OCI-LY7 (cell line): ENCODE measurements at places on chromosomes 5 and 9.

- no peak for DNase-seq
These were observed 485.8 kb downstream of the NTRK2 start for GRCh38 chr9:85155352-85155751.

- peak; percentile 37 for DNase-seq
These were observed 611 bp downstream of the CIZ1 start for GRCh38 chr9:128190516-128191405.

DNA sequence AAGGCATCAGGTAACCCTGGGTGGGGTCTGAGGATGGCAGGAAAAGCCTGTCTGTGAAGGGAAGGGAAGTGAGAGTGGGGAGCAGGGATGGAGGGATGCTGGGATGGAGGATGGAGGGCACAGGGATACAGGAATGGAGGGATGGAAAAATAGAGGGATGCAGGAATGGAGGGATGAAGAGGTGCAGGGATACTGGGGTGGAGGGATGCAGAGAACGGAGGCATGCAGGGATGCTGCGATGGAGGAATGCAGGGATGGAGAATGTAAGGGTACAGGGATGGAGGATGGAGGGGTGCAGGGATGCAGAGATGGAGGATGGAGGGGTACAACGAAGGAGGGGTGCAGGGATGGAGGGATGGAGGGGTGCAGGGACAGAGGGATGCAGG is 9.1 kb downstream of the PTGES2 start:
- DNase-seq, result no peak

- DNase-seq, result no peak
These were observed 6.6 kb upstream of the N4BP3 start for GRCh38 chr5:178106556-178107239.

- peak; percentile 33 for DNase-seq
These were observed 59.8 kb downstream of the DAB2IP start for GRCh38 chr9:121711281-121711680.

DNA sequence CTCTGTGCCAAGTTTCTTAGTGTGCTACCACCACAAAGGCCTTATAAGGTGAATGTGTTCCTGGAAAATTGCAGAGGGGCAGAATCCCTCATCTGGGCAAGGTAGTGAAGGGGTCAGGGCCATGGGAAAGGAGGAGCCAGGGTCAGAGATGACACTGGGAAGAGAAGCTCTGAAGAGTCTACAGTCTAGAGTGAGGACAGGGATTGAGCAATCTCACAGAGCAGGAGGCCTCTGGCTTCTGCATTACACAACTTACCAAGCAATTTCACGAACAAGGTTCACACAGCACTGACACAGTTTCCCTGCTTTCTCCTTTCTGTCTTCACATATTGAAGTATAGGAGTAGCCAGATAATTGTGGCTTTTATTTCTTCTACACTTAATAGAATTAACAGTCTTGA is 24.5 kb upstream of the IDNK start:
- no peak for DNase-seq

DNA sequence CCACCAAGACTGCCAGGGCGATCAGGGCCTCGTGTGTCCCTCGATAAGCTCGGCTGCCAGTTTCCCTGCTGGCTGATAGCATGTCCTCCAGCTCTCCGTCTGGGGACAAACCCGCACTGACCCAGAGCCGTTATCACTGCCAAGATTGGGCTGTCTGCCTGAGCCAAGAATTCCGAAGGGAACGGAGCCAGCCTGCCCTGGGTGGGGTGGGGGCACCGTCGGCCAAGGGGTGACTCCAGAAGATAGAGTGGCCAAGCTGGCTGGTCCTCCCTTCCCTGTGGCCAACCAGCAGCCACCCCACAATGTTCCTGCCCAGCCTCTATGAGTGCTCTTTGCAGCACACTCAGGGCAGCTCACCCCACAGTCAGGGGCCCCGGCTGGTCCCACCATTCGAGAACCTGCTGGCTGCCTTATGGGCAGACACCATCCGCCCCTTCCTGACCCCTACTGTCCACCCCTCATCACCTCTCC is 29.4 kb downstream of the HRH2 start:
- no peak for DNase-seq

- DNase-seq, result no peak
These were observed 3.1 kb downstream of the C5orf63 start for GRCh38 chr5:127070243-127070642.

DNA sequence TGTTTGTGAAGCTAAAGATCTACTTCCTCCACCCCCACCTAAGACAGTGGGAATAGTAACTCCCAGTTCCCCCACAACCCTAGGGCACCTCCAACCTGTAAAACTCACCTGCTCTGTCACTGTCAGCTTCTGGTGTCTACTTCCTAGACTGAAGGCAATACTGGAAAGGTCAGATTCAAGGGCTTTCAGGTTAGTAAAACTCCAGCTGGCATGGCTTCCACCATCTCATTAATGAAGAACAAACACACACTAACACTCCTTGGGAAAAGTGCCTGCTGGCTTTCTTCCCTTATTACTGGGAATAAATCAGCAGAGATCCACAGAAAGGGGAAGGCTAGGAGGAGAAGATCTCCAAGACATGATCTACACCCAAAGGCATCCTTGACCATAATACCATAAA is 109.9 kb downstream of the TMEM174 start:
- DNase-seq, result no peak

GRCh38 chr5:15320871-15321270 is 179.1 kb upstream of the FBXL7 start:
- no peak for DNase-seq

- DNase-seq, result no peak
These were observed 29.6 kb downstream of the CDH10 start for GRCh38 chr5:24615159-24615558.

- no peak for DNase-seq
These were observed 548.9 kb downstream of the BNC2 start for GRCh38 chr9:16321461-16322119.

GRCh38 chr5:151237685-151238084 is 13.8 kb upstream of the CCDC69 start:
- DNase-seq, result no peak

- DNase-seq, result no peak
These were observed 50.9 kb upstream of the SLC44A1 start for GRCh38 chr9:105193560-105193959.

GRCh38 chr5:178069909-178070308 is 43.4 kb upstream of the N4BP3 start:
- peak; percentile 82 for DNase-seq

GRCh38 chr5:172858990-172859811 is 25.1 kb downstream of the ERGIC1 start:
- no peak for DNase-seq

DNA sequence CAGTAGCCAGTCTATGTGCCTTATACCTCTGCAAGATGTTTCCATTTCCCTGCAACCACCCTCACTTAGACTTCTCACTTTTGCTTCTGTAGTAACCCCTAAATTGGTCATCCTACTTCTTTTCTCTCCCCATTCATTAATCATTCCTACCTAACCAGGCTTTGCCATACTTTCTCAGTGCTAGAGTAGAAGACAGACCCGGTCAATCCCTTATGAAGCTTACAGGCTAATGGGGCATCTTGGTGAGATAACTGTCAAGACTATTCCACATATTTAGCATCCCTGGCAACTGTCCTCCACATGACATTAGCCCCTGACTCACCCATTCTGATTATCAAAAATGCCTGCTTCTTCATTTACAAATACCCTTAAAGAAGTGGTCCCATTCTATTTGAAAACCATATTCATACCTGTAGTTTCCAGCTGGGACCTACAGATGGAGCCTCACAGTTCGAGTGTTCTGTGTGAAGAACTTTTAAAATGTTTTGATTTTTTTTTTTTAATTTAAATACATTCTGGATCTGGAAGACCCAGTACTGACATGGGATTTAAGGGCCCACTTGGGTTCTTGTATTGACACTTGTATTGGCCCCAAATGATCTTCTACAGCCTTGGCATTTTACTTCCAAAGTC is 21.0 kb downstream of the F2RL2 start:
- no peak for DNase-seq

GRCh38 chr5:1725641-1726468 is 73.8 kb downstream of the MRPL36 start:
- DNase-seq, result no peak

DNA sequence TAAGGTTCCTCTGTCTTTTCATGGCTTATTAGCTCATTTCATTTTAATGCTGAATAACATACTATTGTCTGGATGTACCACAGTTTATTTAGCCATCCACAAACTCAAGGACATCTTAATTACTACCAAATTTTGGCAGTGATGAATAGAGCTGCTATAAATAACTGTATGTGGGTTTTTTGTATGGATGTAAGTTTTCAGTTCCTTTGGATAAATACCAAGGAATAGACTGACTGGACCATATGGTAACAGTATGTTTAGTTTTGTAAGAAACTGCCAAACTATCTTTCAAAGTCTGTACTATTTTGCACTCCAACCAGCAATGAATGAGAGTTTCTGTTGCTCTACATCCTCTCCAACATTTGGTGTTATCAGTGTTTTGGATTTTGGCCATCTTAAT is 38.7 kb downstream of the SCAMP1 start:
- DNase-seq, result no peak

- DNase-seq, result no peak
These were observed 152.8 kb downstream of the PRELID2 start for GRCh38 chr5:145682197-145682899.

DNA sequence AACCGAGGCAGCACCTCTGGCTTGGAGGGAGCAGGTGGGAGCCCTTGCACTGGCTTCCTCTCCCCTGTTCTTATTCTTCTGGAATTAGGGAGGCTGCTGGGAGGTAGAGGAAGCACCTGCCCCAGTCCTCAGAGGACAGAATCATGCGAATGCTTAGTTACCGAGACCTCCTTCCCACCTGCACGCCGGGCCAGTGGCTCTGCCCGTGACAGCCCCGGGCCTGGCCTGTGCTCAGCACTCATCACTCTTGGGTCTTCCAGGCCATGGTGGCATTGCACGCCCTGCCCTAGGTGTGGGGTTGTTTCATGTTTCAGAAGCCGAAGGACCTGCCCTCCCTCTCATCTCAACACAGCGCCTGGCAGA is 45.3 kb upstream of the NKD2 start:
- no peak for DNase-seq

- DNase-seq, result no peak
These were observed 34.4 kb downstream of the APC start for GRCh38 chr5:112772124-112772523.

DNA sequence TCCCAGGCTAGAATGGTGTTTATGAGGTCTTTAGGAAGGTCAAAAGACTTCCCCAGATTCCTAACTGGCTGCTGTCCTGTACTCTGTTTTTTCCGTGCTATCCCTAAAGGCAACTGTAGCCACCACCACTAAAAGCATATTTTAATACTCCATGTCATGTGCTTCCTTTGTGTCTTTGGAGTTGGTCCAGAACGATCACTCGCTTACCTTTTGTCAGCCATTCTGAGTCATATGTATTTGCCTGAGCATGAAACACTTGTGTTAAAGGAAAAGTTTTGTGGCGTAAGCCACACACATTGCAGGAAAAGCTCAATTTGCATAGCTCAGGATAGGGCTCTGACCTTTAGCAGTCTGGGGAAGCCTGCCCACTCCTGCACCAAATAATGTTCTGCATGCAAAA is 299.6 kb downstream of the NTRK2 start:
- DNase-seq, result no peak

DNA sequence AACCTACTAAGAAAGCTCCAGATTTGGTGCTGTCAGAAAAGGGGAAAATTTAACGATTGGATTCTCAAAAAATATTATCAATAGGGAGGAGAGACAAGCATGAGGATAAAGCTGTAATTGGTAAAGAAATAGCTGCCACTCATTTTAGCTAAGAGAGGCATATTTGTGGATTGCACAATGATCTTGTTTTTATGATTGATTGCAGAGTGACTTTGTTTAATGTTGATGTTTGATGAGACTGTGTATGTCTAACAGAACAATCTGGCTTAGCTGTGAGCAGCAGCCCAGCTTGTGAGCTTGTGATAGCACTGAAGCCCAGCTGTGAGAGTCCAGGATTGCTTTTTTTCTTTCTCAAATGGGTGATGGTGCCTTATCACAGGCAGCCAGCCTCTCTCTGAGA is 56.4 kb downstream of the ZNF883 start:
- DNase-seq, result no peak

GRCh38 chr5:17147617-17148016 is 69.8 kb upstream of the BASP1 start:
- DNase-seq, result no peak

GRCh38 chr5:31280210-31280609 is 86.7 kb downstream of the CDH6 start:
- DNase-seq, result no peak

DNA sequence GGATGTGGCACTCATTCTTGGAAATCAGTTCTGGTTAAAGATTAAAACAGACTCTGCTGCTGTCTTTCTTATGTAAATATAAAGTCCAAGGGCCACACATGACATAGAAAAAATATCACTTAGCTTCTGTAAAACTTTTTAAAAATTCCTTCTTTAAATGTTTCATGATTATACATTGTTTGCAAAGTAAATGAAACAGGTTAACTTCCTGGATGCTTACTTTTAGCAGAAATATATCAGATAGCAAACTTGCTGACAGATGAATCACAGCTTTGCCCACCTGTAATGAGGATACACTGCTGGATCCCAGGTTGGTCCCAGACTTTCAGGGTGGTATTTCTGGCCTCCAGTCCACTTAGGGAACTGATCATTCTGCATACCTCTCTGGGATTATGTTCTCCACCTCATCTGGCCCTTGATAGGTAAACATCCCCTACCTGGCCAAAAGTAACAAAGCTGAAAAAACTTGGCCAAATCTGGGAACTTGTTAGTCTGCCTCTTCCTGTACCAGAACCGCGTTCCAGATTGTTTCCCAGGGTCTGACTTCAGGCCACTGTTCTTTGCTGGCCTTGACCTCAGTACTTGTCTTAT is 340.5 kb downstream of the ADGRV1 start:
- no peak for DNase-seq

GRCh38 chr9:18675973-18676372 is 202.0 kb downstream of the ADAMTSL1 start:
- DNase-seq, result no peak

DNA sequence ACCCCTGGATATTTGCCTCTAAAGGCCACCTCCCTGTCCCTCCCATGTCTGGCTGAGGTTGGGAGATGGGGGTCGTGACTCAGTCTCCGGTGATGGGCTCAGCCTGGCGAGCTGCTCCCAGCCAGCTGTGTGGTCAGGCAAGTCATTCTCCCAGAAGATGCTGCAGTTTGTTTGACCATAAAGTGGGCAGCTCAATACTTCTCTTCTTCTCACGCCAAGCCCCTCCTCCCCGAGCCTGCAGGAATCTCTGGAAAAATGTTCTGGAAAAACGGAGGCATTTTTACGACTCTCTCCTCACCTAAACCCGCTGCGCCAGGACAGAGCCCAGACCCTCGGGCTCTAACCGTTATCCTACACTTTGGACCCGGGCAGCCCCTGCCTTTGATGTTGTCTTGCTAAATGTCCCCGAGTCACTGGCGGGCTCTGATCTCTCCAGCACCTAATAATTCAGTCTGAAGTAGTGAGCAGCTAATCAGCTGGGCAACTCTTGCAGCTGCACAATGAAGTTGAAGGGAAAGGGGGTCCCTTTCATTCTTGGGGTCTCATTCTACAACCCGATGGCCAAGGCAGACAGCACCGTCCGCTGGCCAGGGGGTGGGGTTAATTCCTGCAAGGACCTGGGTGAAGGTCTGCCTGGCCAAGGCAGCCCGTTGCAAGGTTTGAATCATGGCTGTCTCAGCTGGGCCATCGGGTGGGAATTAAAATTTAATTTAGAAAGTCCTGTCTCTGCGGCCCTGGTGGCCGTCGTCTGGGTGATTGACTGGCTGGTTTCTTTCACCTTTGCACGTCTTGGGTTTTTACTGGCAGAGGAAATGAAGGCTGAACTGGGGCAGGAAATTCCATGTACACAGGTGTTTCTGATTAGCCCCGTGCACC is 12.3 kb downstream of the DCANP1 start:
- no peak for DNase-seq
